ENCODE measurements at places on chromosomes 12 and 14.

DNA sequence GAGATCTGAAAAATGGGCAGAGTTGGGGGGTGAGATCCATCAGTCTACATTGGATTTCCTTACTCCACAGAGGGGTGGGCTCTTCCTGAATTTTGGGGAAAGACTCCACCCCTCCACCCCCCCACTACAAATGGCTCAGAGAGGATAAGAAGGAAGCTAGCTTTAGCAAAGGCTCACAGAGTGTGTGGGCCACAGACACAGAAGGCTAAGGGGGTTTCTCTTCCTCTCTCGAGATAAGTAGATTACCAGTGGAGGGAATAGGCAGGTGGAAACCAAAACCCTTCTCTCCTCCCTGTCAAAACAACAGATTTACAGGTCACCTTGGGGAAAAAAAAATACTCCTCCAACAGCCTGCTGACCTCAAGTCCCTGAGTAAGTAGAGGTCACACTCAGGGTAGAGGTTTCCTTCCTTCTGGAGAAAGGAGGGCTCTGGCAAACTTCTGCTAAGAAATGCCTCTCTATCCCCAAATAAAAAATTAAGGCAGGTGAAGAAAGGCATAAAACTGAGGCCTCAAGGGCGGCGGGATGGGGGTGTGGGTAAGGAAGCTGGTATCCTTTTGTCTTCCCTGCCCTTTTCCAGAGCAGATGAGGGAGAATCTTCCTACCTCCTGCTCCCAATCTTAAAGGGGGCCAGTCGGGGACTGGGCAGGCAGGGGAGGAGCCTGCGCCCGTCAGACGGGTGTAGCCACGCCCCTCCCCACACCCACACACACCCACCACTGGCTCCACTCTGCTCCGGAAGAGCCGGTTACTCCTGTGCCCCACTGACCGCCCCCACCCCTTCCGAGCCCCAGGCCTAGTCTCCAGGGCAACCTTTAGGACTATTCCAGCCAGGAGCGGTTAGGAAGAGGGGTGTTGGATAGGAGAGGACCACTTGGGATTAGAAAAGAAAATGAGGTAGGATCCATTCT is 1.9 kb upstream of the BAZ2A start:
- no peak for DNase-seq

DNA sequence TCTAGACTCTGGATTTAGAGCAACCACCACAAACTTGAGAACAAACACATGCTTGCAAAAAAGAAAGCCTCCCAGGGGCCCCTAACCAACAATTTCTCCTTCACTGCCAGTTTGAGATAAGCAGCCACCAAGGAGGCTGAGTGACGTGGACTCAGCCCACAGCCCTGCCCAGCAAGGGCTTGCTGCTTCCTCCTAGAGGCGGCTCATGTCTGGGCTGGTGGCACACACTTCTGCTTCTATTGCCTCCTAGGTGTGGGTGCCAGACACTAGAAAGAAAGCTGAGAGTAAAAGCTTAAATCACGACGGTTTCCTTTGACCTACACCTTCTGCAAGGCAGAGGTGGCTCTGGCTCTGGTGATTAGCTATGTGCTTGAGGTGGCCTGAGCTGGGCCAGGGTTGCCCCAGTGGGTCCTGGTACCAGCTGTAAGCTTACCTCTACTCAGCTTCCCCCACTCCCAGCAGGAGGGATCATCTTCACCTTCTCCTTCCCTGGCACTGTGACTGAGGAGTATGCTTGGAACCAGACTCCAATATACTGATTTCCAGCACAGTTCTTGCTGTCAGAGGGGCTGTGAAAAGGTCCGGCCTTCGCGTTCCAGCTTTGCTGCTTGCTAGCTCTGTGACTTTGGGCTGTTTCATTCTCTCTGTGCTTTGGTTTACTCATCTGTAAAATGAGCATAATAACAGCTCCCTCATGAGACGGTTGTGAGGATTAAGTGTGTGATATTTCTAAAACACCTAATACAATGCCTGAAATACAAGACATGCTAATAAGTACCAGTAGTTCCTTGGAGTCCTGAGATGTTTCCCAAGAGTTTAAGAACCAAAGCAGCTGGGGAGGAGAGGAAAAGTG is 89.7 kb upstream of the PARP11 start:
- no peak for DNase-seq

DNA sequence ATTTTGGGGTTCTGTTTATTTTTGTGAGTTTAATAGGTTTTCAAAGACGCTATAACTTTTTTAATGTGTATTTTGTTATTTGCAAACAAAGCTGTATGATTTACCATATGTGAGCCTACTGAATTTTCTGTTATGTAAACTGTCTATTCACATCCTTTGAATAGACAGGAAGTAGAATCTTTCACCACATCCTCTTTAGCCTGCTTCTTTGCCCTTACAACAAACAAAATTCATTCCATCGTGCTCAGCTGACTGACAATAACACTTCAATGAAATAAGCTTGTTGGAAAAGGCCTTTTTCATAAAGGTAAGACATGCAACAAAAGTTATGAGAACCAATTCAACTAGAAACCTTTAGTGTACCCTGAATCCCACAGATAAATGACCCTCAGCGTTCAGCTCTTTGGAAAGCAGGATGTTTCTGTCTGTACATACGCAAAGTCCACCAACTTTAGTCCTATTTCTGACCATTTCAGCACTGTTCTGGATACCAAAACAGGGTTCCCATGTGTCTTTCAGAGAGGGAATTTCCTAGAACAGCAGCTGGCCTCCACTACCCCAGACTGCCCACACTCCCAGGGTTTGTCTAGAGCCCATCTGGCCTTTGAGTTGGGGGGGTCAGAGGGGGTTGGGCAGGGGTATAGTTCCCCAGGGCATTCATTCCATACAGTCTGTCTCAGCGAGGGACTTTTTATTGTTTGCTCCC is 71.3 kb downstream of the DUSP6 start:
- DNase-seq = no peak

DNA sequence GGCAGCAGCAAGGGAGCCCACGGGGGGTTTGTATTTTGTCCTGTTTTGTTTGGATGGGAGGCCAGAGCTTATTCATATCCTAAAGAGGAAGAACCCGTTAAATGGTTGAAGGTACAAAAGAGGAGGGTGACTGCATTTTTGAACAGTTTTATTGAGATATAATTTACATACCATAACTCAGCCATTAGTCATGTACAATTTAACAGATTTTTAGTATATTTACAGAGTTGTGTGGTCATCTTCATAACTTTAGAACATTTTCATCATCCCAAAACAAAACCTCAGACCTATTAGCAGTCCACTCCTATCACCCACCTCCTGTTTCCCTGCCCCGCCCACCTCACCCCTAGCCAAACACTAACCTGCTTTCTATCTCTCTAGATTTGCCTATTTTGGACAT is 12.6 kb downstream of the NRDE2 start:
- no peak for DNase-seq

DNA sequence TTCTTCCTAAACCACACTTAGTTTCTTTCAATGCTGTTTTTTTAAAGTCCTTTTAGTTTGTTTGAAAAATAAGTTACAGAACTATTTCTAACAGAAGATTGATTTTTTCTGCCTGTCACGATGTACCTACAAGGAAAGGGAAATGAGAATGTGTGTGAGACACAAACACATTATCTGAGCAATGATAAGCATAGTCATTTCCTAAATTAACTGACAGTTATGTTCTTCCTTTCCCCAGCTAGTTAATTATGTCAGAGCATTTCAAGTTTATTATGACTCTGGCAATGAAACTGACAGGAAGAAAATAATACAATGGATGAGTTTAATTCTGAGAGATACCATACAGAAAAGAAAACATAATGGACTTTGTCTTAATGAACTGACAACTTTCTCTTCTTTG is 21.3 kb upstream of the LDHB start:
- DNase-seq = no peak

DNA sequence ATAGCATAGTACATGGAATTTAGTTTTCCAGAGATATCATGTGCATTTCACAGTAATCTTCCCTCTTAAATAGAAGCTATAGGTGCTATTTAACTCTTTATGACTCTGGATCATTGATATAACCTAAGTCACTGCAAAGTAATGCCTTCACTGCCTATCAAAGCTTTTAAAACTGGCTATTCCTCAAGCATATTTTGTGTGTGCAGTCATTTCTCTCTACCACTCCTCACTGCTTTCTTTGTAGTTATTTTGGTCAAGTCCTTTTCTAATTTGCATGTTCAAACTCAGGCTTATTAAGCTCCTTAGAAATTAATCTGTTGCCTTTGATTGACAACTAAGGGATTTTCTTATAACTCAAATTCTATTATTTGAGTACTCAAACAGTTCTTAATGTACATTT is 79.4 kb upstream of the PLEKHG7 start:
- no peak for DNase-seq

DNA sequence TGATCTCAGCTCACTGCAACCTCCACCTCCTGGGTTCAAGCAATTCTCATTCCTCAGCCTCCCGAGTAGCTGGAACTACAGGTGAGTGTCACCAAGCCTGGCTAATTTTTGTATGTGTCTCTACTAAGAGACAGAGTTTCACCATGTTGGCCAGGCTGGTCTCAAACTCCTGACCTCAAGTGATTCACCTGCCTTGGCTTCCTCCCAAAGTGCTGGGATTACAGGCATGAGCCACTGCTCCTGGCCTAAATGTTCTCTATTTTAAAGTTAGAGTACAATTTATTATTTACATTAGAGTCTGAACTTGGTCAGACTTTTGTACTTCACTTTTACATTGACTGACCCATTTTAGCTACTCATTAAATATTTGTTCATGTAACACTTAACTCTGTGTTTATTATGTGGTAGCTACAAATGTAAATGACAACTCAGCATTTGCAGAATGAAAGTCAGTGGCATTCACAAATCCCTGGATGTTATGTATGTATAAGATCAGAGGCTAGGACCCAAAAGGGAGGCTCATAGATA is 409.6 kb downstream of the APAF1 start:
- no peak for DNase-seq
